ENCODE measurements at places on chromosomes 4 and X.

- DNase-seq, result no peak
These were observed 46.4 kb upstream of the ABCG2 start for GRCh38 chr4:88204882-88205281.

DNA sequence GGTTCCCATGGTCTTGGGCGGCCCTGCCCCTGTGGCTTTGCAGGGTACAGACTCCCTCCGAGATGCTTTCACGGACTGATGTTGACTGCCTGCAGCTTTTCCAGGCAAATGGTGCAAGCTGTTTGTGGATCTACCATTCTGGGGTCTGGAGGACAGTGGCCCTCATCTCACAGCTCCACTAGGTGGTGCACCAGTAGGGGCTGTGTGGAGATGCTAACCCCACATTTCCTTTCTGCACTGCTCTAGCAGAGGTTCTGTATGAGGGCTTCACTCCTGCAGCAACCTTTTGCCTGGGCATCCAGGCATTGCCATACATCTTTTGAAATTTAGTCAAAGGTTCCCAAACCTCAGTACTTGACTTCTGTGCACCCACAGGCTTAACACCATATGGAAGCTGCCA lies 176.1 kb downstream of the DCAF12L1 start:
- no peak for DNase-seq

GRCh38 chr4:56699537-56700105 lies 18.5 kb upstream of the HOPX start:
- DNase-seq, result no peak

- no peak for DNase-seq
These were observed 161.2 kb downstream of the EFNB1 start for GRCh38 chrX:68989865-68990606.

DNA sequence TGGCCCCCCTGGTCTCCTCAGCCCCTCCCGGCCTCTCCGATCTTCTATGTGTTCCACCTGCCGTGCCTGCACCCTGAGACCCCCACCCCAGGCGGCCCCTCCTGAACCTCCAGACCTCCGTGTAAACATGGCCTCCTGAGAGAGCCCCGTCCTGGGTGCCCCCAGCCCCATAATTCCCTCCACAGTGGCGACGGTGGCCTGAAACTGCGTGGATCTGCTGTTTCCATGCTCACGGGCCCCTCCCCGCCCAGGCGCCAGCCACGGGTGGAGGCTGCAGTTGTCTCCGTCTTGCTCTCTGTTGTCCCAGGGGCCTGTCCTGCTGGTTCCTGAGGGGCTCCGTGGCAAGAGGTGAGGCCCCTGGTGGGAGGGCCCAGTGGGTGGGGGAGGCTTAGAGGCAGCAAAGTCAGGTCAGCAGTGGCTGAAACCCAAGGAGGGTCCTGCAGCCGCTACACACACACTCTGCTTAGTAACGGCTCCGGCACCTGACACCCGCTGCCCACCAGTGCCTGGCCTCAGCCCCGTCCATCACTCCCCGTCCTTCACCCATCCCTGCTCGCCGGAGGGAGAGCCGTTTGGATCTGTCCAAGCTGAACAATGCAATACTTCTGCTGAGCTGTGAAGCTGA lies 75.8 kb downstream of the FAM53A start:
- DNase-seq, result no peak

- no peak for DNase-seq
These were observed 48.6 kb upstream of the DCX start for GRCh38 chrX:111460607-111461006.

DNA sequence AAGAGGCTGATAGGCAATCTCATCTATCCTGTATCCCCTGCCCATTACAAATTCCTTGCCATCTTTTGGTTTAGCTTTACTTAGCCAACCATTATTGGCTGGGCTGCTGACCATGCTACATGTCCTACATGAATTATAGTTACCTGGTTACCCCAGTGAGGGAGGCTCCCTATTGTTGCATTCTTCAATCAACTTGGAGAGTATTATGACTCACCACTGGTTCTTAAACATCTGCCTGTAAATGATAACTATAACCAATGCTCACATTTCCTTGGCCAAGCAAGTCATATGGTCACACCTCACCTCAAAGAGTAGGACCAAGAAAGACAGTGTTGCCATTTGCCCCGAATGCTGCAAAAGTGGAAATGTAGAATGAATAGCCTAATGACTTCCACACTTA lies 297.6 kb downstream of the IL15 start:
- DNase-seq, result no peak

DNA sequence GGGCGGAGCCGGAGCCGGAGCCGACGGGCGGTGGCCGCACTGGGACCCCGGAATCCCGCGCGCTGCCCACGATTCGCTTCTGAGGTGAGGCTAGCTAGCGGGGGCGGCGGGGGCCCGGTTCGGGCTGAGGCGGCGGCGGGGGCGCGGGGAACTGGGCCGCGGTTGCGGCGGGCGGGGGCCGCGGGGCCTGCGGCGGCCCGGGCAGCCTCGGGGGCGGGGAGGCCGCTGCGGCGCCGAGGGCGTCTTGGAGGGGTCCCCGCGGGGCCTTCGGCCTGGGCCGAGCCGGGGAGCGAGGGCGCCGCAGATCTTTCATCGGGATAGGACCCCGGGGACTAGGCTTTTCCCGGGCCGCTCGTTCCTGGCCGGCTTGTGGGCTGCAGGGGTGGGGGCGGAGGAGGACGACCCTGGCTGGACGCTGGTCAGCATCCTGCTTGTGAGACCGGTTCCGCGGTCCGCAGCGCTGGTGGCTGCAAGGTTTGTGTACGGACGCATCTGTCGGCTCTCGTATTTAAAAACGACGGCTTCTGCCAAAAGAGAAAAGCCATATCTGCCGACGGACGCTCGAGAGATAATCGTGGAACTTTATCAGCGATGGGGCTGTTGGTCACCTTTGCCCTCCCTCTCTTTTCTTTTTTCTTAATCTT lies 419 bp downstream of the ADD1 start:
- DNase-seq, result no peak

DNA sequence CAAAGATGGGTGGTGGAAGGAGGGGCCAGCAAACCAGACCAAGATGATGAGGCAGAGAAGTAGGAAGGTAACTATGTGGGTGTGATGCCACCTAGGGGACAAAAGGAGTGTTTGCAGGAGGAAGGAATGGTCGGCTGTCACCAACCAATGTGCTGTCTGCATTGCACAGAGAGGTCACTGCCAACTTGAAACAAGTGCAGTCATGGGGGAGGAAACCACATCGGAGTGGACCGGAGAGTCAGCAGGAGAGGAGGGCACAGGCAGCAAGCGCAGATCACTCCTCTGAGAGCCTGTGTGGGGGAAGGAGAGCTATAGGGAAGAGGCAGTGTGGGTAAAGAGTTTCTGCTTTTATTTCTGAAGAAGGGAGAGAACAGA lies 38.5 kb upstream of the FGFBP2 start:
- DNase-seq, result peak; percentile 8

GRCh38 chr4:22428441-22428840 lies 87.4 kb downstream of the ADGRA3 start:
- DNase-seq, result no peak

- DNase-seq, result no peak
These were observed 387.1 kb downstream of the PPP3CA start for GRCh38 chr4:100960232-100960631.

- no peak for DNase-seq
These were observed 10.4 kb downstream of the MED28 start for GRCh38 chr4:17624821-17625220.

- DNase-seq, result no peak
These were observed 53.7 kb downstream of the MSX1 start for GRCh38 chr4:4913147-4913561.
